ENCODE measurements at places on chromosomes 5 and 9. TPM values are rescaled to one million over a fixed set of nuclear protein-coding genes. Genes with fewer than 3 reads are reported as not detected.

The C7 gene
- total RNA-seq: not detected

The TPD52L3 gene
- total RNA-seq: not detected

The CAVIN4 gene
- 0.32 TPM for total RNA-seq

The PCDHB14 gene
- 0.06 TPM for total RNA-seq

The DNAI1 gene
- total RNA-seq: 0.18 TPM

The SHB gene
- total RNA-seq: 40.8 TPM
